ENCODE measurements at places on chromosomes 13 and 19.

DNA sequence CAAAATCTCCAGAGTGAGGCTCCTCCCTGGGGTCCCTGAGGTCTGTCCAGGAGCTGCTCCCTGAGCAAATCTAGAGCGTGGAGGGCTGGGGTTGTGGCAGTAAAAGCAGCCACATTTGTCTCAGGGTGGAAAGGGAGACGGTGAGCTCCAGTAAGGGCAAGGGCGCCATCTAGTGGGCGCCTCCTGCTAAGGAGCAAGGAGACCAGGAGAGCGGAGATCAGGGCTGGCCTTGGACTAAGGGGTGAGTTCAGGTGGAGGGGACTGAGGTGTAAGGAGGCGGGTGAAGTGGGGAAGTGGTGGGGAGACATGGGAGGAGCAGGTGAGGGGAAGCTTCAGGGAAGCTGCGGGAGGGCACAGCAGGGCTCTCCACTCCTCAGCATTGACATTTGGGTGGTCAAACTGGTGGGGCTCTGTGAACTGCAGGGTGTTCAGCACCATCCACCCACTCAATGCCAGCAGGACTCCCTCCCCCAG, 5.3 kb upstream of the CEACAM21 start:
- DNase-seq: peak; percentile 85

DNA sequence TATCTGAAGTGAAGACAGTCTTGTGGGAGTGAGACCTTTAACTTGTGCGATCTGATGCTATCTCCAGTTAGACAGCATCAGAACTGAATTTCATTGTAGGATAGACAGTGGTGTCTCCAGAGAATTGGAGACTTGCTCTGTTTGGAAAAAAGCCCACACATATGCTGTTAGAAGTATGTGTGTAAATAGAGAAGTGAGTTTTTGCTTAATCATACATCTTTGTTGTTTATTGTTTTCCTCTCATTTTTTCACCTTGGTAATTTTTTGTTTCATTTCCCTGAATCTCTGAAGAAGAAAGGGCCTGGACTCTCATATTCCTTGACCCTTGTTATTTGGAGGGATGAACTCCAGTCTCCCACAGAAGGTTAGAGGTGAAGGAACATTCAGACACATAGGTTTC, 21.8 kb downstream of the FPR3 start:
- DNase-seq: no peak

- peak; percentile 30 for DNase-seq
Observed at GRCh38 chr13:50128428-50128931, 113.2 kb downstream of the KCNRG start.

DNA sequence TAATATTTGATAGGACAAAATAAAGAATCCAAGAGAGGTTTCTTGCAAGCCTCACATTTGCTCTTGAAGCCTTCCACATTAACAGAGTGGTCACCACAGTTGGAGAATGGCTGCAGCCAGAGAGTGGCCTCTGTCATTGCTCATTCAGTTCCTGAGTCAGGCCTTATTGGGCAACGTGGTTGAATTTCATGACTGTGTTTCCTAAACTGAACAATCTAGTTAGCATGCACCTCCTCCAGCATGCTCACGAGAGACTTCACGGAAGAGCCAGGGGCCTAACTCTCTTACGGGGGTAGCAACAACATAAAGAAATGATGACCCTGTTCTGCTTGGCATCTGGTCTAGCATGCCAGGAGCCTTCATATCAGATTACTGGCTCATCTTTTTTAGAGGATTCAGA, 9.6 kb upstream of the UBL3 start:
- no peak for DNase-seq

DNA sequence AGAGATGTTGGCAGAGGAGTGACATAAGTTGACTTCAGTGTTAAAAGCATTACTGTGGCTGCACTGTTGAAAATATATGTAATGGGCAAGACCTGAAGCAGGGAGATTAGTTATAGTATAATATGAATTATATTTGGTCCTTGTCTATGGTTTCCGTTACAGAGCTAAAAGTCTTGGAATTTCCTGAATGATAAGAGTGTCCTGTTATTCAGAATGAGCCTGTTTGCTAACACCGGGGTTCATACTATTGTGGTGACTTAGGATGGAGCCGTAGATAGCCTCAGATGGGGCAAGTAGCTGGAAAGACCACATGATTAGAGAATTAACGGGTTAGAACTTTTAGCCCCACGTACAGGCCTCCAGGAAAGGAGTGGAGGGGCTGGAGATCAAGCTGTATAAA, 5.7 kb downstream of the USPL1 start:
- DNase-seq: no peak

DNA sequence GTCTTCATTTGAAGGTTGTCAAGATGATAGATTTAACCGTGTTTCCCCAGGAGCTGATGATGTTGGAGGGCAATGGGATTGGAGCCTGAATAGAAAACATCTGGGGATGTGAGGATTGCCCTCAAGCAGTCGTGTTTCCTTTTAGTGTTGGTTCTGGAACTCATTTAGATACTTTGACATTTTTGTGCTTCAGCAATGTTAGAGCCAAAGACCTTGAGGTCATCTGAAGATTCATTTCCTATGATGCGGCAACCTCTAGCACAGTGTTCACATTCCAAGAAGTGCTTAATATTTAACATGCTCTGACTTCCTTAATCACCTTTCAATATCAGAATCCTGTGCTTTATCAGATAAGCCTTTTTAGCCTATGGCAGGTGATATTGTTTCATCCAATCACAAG, 82.7 kb downstream of the SLC10A2 start:
- no peak for DNase-seq

DNA sequence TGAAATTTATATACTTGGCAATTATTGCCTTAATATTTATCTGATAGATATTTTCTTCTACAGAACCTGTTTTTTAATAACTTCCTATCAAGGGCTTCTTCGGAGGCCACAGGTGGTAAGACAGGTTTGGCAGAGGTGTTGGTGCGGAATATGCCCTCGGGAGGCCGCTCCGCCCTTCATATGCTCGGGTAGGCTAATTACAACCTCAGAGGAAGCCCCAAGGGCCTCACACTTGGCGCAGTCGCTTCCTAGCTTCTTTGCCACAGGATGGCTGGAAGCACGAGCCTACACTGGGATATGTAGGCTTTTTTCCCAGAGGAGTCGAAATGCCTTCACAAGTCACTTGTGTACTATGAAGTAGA, 68.8 kb downstream of the LMO7 start:
- DNase-seq: no peak

DNA sequence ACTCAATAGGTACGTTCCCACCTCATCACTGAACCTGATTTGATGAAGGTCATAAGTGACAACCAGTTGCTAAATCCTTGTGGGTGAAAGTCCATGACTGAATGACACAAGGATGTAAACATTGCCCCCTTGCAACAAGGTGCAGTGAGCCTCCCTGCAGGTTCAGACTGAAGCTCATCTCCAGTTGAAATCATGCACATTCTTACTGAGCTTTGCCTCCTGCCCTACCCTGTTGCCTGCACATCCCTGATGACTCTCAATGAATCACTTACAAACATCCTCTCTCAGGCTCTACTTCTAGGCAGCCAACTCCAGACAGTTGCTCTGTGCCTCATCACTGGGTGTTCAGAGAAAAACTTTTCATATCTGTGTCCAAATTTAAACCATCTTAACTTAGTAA, 42.5 kb upstream of the ARGLU1 start:
- DNase-seq: no peak

DNA sequence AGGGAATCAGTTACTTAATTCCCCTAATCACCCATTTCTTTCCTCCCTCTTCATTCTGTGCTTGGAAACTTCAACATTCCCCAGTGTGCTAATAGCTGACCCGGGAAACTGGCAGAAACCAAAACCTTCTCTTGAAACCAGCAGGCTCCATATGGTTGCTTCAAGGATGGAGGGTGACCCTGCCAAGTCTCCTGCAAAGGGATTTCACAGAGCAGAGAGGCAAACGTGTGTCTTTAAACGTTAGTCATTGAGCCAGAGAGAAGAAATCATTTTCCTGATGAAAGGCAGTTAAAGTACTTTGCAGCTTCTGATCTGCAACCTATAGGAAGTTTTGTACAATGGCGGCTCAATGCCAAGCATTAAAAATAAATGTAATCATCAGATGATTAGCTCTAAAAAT, 220.9 kb downstream of the POU4F1 start:
- DNase-seq: no peak

DNA sequence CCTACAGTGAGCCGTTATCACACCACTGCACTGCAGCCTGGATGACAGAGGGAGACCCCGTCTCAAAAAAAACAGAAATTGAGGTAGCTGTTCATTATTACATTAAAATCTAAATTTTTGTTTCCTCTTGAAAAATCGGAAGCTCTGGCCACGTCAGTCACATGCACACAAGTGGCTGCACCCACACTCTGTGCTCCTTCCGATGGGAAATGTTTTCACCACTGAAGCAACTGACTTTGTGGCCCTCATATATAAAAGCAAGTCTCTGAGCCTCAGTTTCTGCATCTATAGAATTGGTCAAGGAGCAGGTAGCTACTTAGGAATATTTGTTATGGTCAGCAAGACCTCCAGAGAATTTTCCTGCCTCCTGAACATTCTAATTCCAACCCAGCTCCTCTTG, 4.5 kb downstream of the LRRC25 start:
- DNase-seq: no peak

DNA sequence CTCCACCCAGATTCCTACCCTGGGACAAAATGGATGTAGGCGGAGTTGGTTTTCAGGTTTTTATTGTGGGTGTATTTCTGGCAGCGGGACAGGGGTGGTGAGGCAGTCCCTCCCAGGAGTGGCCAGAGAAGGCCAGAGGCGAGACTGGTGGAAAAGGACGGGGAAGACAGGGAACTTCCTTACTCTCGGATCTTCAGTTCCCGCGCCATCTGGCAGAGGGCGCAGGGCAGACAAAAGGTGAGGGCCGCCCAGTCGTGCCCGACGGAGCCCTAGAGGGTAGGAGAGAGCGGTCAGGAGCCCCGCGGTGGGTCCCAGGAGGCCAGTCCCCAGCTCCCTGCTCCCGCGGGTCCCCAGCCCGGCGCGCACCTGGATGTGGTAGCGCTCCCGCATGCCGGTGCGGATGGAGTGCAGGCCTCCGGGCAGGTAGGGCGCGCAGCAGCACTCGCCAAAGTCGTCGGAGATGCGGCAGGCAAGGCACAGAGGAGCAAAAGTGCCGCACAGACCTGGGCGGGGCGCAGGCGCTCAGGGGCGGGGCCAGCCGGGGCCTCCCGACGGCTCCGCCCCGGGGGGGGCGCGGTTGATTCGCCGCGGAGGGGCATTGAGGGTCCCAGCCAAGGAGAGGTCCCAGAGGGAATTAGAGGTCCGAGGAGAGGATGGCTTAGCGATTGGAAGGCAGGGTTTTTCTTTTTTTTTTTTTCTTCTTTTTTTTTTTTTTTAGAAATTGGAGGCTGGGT, 3.0 kb downstream of the CNFN start:
- peak; percentile 78 for DNase-seq
